Cerebellum (tissue), 4 donors: ENCODE measurements at places on chromosomes 3 and 15.
A peak's percentile ranks its signal among the peaks of the same experiment; 100 is the strongest.

GRCh38 chr15:43439268-43439667 is 53.7 kb downstream of the TP53BP1 start:
- DNase-seq = no peak

- peak; percentile 30 for DNase-seq
Observed at GRCh38 chr3:109023656-109024254, 70.1 kb upstream of the GUCA1C start.

GRCh38 chr3:41482134-41482533 is 282.8 kb downstream of the CTNNB1 start:
- DNase-seq = no peak

DNA sequence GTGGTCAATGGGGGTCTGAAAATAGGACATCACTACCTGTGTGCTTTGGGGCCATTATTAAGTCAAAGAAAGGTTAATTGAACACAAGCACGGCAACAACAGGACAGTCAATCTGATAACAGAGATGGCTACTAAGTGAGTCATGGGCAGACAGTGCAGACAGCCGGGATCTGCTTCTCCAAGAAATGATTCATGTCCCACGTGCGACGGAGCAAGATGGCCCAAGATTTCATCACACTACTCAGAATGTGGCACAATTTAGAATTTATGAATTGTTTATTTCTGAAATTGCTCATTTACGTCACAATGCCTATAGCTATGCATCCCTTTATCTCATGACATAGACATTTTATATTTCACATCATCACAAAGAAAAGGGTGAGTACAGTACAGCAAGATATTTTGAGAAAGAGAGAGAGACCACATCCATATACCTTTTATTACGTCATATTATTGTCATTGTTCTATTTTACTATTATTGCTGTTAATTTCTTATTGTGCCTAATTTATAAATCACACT is 770.6 kb upstream of the NR2F2 start:
- DNase-seq = no peak

DNA sequence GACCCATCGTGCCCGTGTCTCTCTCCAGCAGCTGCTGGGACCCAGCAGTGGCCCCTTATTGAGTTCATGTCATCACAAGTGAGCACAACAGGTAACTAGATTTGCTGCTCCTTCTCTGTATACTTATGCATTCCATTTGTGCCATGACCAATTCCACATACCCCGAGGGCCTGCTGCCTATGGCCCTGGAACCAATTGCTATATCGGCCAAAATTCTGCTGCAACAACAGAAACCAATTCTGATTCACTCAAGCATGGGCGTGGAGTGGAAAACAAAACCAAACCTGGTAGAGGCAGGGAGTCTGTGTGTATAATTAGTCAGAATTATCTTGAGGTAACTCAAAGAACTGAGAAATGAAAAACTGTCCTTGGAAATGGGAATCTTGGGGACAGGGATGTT is 516.6 kb downstream of the EPHB1 start:
- DNase-seq = no peak

GRCh38 chr15:85973584-85974347 is 105.9 kb upstream of the AGBL1 start:
- no peak for DNase-seq

GRCh38 chr15:25933456-25934158 is 70.5 kb upstream of the ATP10A start:
- peak; percentile 34 for DNase-seq

- no peak for DNase-seq
Observed at GRCh38 chr3:21645121-21645897, 105.7 kb downstream of the ZNF385D start.

GRCh38 chr15:90072978-90073640 is 29.2 kb downstream of the IDH2 start:
- no peak for DNase-seq

GRCh38 chr3:53303957-53304356 is 43.4 kb downstream of the DCP1A start:
- DNase-seq = no peak

DNA sequence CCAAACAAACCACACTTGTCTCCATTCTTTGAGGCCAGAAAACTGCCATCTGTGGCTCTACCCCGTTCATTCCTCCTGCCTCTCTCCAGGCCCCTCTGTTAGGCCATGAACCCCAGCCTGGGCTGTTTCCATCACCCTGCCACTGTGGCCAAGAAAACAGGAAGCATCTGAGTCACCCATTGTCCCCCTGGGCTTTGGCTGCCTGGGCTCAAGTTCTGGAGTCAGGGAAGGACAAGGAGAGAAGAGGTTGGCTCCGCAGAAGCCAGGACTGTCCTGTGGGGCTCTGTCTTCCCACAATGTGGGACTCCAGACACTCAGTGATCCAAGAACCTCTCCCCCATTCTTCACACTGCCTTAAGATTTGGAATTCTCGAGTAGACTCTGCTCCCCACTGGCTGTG is 14.8 kb upstream of the LCTL start:
- no peak for DNase-seq

DNA sequence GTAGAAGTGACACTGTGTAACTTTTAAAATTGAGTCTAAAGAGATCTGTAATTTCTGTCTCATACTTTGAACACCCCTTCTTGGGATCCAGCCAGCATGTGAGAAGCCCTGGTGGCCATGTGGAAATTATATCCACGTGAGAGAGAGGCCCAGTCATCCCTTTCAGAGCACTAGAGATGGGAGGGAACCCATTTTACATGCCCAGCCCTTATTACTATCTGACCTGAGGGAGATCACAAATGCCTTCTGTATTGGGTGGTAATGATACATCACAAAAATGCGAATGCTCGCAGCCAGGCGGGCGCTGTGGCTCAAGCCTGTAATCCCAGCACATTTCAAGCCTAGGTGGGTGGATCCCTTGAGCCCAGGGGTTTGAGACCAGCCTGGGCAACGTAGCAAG is 27.3 kb upstream of the TRAK1 start:
- DNase-seq = no peak

DNA sequence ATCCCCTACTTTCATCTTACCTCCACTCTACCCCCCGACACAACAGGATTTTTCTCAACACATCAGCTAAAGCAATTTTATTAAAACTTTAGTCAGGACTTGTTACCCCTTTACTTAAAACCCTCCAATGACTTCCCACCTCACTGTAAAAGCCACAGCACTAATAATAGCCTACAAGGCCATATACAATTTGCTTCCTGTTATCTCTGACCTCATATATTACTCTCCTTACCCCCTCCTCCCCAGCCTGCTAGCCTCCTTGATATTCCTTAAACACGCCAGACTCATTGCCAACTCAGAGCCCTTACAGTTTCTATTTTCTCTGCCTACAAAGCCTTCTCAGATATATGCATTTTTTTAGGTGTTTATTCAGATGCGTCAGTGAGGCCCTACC is 54.4 kb downstream of the DCUN1D1 start:
- no peak for DNase-seq

DNA sequence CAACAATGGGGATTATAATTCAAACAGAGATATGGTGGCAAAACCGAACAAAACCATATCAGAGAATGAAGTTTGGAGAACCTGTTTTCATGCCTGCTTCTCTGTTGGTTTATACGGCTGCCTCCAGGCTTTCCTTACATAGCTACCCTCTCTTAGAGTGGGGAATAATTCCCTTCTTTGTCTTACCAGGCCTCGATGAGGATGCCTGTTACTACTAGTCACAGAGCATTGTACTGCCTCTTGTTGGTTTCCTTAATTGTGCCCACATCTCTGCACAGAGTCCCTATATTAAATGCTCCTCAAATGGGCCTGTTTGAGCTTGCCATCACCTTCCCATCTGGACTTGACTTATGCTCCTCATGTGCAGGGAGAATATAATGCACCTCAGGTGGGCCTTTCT is 92.9 kb downstream of the NCEH1 start:
- DNase-seq = no peak

DNA sequence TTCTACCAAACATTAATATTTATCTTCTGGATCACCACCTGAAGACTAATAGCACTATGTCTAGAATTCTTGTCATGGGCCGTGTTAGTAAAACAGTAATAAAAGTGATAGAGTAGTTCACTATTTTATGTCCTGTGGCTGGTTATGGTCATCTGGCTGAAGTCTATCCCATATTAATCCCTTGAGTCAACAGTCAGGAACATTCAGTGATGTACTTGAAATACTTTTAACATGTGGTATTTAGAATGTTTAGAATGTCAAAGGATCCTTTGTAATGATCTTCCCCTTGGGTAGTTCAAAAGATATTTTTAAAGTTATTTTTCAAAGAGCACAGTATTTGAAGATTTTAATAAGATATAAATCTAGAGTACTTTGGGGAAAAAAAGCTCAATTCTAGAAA is 117.0 kb downstream of the MBNL1 start:
- no peak for DNase-seq

GRCh38 chr15:45333550-45333949 is 44.8 kb downstream of the GATM start:
- peak; percentile 58 for DNase-seq

GRCh38 chr3:107999215-107999775 is 91.5 kb downstream of the CD47 start:
- no peak for DNase-seq

GRCh38 chr3:101212730-101213129 is 107.6 kb downstream of the IMPG2 start:
- DNase-seq = no peak

DNA sequence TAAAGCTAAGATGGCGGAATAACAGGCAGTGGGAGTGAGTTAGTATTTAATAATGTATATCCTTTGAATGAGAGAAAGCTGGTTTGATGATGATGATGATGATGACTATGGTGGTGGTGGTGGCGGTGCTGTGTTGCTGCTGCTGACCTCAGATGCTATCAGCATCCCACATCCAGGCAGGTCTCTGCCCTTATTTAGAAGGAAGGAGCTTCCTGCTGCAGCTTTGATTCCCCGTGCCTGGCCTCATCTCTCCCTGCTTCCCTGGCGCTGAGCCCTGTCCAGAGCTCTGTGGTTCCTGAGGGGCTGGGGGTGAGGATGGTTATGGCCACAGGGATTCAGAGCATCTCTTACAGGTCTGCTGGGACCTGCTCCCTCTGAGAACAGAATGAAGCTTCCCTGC is 73.1 kb downstream of the RAB11A start:
- no peak for DNase-seq

DNA sequence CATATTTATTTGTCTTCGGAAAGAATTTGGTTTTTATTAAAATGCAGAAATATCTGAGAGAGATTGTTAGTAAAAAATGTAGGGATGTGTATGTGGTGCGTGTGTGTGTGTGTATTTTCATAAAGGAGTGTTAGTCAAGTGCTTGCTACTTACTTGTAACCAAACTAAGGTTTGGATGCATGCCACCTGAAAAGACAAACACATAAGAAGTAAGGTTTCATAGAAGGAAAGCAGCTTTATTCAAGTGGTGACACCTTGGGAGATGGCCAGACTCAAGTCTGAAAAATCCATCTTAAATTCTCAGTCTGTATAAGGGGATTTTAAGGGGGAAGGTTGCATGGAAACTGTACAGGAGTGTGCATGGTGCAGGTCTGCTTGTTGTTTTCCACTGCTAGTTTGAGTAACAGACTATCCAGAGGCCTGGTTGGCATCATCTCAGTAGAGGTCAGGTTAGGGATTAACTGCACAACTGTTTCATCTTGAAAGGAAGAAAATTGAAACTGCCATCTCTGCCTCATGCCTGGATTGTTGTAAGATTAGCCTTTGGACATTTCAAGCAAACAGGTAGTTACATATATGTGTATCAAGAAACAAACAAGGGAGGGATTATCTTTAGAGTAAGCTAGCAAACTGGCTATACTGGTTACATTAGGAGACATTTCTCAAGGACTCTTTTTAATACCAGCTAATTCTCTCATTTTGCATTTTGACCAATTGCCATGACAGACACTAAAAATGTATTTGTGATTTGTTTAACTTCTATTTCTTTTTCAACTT is 196.7 kb downstream of the EPHA6 start:
- no peak for DNase-seq

DNA sequence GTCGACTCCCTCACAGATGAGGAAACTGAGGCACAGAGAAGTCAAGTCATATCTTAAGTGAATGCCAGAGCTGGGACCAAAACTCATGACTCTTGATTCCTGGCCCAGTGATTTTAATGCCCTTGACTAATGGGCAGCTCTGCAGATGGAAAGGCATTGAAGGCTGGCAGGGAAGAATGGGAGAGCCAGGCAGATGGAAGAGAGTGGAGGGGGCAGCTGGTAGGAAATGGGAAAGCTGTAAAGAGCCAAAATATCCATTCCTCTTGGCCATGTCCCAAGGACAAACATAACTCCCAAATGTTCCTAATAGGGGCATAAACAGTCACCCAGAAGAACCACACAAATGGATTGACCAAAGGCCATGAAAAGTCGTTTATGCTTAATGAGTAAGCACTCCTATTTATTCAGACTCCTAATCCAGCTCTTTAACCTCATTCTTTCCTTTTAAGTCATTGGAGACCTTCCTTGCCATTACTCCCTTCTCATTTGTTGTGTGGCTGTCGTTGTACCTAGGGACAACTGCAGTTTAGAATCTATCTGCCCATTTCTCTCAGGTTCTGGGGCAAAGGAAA is 330.5 kb upstream of the ROPN1 start:
- peak; percentile 50 for DNase-seq

DNA sequence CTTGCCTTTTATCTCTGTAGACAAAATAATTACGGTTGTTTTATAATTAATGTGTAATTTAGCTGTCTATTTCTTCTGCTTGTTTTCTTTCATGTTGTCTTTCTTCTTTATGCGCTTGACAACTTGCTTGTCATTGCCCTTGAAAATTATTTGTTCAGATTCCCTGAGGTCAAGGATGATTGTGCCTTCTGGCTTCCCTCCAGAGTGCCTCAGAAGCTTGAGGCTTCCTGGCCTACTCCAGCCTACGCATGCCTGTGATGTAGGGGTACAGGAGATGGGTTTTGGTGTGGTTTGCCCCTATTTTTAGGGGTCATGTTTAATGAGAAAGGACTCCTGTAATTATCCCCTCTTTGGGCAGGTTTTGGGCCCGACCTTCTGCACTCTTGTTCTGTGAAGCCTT is 231.5 kb downstream of the SV2B start:
- no peak for DNase-seq

DNA sequence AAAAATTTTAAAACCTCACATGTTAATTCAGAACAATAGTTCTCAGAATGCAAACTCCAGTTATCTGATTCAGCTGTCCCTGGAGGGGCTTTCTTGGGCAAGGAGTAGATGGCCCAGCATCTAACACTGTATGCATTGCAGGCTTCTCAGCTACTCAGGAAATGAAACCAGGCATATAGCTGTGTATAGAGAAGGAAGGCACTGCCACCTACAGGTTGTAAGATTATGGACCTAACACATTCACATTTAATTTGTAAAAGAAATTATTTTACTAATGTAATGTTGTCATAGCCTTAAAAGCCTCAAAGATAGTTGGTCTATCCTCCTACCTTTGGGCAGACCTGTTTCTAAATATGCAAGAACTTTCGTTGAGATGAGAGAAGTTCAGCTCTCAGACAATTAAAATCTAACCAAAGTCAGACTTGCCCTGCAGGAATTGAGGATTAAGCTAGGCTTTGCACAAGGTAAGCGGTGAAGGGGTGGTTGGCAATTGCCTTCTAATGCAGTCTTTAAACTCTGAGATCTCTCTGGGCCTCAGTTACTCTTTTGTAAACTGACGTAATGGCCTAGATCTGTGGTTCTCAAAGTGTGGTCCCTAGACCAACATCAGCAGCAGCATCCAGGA is 132.8 kb upstream of the SLC24A5 start:
- DNase-seq = peak; percentile 44
